ENCODE measurements at places on chromosomes 11 and 22.

DNA sequence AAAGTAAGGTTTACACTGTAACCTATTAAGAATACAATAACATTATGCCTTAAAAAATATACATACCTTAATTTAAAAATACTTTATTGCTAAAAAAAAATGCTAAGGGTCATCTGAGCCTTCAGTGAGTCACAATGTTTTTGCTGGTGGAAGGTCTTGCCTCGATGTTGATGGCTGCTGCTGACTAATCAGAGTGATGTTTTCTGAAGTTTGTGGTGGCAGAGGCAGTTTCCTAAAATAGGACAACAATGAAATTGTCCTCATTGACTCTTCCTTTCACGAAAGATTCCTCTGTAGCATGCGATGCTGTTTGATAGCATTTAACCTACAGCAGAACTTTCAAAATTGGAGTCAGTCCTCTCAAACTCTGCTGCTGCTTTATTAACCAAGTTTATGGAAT lies 97.6 kb downstream of the FAT3 start:
- DNase-seq = peak; percentile 31

DNA sequence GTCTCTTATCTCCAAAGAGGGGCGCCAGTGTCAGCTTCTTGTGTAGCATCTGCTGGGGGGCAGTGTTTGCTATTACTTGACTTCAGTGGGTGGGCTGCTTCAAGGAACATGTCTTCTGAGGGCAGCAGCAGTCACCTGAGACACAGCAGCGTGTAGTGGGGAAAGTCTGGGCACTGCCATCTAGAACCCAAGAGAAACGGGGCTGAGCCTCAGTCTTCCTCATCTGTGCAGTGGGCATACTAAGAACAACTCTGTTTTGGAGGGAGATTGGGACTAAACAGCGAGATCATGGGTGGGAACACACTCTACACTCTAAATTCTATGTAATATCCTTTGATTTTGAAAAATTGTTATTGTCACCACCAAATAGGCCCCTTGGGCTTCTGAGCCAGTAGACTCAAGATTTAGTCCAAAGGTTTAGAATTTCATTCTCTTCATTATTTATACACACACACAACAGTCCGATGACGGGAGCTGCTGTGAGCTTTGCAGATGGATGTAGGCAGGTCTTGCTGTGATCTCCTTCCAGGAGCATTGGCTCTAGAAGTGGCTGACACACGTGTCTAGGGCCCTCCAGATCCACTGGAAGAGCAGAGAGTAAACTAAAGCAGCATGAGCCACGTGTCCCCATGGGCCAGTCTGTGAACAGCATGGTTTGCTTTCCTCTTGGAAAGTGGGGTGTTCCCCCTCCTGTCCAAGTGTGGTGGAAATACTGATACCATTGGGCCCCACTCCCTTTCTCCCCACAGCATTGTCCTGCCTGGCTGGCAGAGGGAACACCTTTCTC lies 51.8 kb downstream of the TRAF6 start:
- no peak for DNase-seq

GRCh38 chr11:12792018-12792417 lies 117.8 kb downstream of the TEAD1 start:
- DNase-seq = no peak

GRCh38 chr22:42587588-42588175 lies 27.0 kb downstream of the POLDIP3 start:
- DNase-seq = no peak

GRCh38 chr11:81887671-81888070 lies 846.0 kb downstream of the FAM181B start:
- DNase-seq = no peak

DNA sequence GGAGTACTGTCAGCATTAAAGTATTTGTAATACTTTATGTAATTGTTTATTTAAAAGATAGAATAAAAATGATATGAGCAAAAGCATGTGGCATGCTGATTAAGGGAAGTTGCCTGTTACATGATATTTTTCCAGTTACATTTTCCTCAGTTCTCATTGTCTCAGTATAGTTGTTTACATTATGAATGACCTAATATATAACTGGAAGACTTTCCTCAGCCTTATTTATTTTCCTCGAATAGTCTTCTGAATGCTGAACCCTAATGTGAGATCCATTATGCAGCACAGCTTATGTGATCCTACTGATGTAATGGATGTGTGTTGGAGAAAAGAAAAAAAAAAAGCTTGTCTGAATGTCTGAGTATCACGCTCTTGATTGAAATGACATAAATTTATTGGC lies 95.5 kb downstream of the LUZP2 start:
- no peak for DNase-seq
